Activated CD8-positive, alpha-beta memory T cell treated with anti-CD3 and anti-CD28 coated beads for 24 hours (primary cell): ENCODE measurements at places on chromosomes 5 and 9.

DNA sequence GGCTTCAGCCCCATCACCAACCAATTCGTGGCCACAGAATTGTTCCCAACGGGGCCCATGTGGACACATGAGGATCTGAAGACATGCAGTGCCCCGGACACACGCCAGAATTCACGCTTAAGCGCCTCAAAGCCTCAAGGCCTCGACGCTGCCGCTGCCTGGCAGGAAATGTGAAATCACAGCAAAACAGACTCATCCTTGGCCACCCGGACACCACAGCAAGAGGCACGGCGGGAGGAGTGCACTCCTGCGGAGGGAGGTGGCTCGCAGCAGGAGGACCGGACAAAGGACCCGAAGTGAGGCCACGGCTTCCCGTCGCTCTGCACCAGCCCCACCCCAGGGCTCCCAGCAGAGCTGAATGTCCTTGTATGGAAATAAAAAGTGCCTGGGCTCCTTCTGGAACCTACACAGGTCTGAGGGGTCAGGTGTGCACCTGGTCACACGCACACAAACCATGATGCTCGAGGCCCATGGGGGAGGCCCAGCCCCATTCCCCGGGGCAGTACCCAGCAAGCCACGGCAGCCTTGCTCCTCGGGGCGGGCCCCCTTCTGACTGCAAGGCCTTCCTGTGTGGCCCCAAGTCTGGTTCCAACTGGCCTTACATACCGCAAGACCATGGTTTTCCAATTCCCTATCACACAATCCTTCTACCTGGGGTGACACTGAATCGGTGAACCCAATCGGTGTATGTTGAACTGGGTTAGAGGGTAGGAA, 10.0 kb downstream of the SEC16A start:
- no peak for DNase-seq

DNA sequence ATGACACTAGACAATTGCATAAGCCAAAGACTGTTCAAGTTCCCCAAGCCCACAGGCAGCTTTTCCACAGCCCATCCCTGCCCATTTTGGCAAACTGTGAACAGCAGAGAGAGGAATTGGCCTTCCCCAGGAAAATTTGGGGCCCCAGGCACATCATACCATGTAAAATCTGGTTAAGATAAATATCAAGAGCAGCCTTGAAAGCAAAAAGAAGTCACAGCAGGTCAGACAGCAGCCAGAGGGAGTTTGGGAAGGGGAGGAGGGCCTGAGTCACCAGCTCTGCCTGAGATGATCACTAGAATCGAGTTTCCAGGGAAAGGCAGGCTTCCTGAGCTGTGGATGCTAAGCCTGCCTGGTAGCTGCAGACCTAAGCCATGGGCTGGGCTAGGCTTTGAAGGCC, 179.2 kb downstream of the RFK start:
- DNase-seq = no peak

DNA sequence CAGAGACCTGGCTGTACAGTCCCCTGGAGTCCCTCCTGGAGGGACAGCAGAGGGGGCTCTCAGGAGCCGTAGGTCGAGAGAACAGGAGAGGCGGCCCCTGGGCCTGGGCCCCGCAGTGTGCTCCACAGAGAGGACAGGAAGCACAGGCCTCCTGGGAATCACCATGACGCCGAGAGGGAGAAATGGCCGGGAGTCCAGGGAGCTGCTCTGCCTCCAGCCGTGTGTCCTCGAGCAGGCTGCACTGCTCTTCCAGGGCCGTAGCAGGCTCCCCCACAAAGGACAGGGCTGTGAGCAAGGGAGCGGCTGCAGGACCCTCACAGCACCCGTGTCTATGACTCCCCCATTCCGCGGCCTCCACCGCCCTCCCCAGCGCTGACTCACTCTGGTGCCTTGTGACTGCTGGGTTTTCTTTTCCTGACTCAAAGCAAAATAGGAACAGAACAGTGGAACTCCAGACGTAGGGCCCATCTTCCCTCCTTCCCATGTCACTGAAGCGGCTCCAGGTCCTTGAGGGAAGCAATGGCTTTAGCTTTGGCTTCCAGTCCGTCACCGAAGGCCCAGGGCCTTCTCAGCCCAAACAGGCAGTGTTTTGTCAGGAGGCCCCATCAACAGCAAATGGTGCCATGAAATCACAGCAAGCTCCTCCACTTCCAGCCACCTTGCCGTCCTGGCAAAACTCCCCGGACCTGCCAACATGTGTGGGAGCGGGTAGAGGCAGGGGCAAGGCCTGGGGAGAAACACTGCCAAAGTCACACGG, 114.2 kb downstream of the LHFPL2 start:
- DNase-seq = no peak

DNA sequence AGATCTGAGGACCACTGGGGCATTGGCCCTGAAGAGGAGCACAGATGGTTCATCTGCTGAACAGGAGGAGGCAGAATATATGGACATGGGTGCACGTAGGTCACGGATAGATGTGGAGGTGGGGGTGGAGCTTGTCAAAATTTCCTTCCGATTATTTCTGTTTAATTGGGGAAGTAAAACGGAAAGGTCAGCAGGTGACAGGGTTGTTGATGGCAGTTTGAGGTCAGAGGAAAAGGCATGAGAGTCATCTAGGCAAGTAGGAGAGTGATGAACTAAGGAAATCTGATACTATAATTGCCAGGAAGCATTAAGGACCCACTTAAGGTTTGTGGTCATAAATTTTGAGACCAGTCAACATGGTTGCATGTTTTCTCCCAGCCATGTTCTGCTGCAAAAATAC, 8.4 kb upstream of the FAM81B start:
- DNase-seq = no peak

GRCh38 chr5:120055858-120056257, 408.2 kb upstream of the PRR16 start:
- no peak for DNase-seq
